HT-29 (cell line): ENCODE measurements at places on chromosomes 7 and 10.
A peak's percentile ranks its signal among the peaks of the same experiment; 100 is the strongest.

GRCh38 chr7:5594616-5595544 lies 171.2 kb upstream of the TNRC18 start:
- no peak for DNase-seq

DNA sequence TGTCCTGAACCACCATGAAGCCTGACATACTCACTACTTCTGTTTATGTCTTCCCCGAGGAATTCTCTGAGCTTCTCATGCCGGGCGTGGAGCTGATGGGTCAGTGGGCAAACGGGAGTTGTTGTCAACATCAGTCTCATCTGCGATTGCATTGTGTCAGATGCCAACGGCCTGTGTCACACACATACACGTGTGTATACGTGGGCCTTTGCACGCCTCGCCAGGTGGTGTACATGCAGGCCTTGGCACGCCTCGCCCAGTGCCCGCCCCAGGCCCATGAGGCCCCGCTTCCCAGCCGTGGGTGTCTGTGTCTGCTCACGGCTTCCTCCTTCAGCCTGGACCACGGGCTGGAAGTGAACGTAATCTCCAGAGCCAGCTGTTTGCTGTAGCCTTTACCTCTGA lies 7.5 kb upstream of the CSGALNACT2 start:
- DNase-seq = no peak

GRCh38 chr10:93488956-93489528 lies 6.9 kb upstream of the MYOF start:
- no peak for DNase-seq

DNA sequence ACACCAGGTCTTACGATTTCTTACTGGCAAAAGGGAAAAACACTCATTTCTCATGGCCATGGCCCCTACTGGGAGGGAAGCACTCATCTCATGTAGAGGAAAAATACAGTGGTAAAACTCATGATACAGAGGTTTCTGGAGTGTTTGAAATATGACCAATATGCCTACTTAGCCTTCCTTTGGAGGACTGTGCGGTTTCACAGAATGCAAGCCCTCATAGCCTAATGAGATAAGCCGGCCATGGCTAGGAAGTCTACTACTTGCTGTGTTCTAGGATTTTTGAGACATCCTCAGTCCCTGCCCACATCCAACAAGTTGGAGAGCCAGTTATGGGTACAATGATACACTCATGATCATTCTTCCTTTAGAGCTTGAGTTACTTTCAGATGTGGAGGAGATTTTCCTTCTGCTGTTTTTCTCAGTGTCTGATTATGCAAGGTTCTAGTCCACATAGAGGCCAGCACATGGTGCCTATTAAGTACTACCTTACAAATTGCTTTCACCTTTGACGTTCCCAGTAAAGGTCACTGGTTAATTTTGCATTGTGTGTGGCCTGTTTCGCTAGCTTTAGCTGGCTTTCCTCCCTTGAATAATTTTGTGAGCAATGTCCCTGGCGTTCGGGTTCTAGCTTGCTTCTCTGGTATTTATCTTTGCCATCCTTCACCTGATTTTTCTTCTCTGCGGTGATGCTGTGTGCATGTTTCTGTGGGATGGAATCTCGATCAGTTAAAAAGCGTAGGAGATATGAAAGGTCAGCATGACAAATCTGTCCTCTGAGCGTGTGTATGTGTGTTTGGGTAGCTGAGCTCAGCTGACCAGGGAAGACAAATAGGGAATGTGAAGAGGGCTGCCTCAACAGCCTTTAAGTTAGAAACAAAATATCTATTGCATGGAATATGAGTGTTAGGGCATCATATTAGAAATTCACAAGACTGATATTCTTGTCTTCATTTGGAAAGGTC lies 295.4 kb downstream of the LRMDA start:
- no peak for DNase-seq

DNA sequence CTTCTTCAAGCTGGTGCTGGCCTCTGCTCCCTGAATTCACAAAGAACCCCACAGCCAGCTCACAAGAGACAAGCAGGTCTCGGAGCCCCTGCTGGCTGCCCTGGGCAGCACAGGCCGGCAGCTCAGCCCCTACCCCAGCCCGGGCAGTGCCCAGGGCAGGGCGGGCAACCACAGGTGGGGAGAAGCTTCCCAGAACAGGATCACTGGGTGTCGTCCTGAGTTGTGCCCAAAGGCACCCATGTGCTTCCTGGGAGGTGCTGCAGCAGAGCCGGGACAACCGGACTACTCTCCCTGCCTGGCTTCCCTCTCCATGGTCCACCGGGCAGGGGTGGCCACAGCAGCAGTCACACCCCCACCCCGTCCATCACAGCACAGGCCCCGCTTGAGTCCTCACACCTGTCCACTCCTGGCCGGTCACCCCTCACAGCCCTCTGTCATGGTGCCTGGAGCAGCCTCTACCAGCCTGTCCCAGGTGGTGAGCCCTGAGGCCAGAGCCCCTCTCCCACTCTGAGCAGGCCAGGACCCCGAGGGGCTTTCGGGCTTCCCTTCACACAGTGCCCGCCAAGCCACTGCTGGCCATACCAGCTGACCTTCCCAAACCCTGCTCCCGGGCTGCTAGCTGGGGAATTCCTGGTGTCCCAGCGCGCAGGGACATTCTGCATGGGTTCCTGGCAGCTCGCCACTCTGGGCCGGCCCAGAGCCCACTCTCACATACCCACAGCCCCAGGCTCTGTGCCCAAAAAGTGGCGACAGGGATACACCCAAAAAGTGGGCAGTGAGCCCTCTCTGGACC lies 3.1 kb downstream of the RASGEF1A start:
- peak; percentile 36 for DNase-seq

DNA sequence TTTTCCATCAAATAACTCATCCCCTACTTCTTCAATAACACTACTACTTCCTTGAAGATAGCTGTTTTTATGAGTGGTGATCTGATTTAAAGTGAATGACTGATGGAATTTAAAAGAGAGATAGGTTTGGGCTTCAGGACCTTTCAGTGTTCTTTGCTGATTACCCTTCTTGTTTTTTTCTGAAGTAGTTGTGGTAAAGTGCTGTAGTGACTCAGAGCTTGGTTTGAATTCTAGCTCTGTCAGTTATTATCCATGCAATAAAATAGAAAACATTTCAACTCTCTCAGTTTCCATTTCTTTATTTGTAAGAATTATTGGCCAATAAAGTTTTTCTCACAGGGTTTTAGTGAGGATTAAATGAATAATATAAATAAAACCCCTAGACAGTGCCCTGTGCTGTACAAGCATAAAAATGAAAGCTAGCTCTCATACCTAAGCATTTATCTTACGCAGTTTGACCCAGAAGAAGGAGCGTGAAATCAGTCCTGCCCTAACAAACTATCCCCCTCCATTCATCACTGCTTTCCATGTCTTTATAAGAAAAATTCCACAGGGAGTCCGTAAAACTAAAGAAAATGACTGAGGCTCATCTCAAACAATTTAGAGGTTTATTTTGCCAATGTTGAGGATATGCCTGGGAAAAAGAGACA lies 25.1 kb upstream of the AKAP9 start:
- DNase-seq = no peak

DNA sequence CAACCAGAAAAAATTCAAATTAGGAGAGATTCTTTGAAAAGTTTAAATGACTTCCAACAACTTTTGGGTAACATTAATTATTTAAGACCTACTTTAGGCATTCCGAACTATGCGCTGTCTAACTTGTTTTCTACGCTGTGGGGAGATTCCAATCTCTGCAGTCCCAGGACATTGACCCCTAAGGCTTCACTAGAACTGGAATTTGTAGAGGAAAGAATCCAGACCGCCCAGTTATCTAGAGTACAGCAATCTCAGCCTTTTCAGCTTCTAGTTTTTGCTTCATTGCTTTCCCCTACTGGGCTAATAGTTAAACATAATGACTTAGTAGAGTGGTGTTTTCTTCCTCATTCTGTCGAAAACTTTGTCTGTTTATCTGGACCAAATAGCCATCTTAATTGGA lies 14.9 kb upstream of the DDC start:
- DNase-seq = no peak

GRCh38 chr7:18509481-18509880 lies 13.9 kb downstream of the HDAC9 start:
- DNase-seq = peak; percentile 22

- no peak for DNase-seq
Observed at GRCh38 chr10:11522821-11523245, 88.6 kb downstream of the USP6NL start.

DNA sequence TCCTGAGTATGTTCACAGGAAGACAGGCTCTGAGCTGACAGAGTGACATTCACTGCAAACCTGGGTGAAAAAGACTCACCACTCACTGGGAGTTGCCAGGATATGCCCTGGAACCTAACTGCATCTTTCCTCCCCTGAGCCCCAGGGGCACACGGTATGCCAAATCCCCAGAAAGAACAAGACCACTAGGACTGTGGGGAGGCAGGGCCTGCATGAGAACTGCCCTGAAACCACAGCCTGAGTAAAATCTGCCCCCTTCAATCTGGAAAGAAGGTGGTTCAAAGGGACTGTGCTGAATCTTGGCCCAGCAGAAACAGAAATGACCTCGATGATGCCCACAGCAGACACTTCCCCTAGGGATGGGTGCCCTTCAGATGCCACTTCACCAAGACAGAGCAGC lies 6.5 kb downstream of the FAM53B start:
- no peak for DNase-seq

DNA sequence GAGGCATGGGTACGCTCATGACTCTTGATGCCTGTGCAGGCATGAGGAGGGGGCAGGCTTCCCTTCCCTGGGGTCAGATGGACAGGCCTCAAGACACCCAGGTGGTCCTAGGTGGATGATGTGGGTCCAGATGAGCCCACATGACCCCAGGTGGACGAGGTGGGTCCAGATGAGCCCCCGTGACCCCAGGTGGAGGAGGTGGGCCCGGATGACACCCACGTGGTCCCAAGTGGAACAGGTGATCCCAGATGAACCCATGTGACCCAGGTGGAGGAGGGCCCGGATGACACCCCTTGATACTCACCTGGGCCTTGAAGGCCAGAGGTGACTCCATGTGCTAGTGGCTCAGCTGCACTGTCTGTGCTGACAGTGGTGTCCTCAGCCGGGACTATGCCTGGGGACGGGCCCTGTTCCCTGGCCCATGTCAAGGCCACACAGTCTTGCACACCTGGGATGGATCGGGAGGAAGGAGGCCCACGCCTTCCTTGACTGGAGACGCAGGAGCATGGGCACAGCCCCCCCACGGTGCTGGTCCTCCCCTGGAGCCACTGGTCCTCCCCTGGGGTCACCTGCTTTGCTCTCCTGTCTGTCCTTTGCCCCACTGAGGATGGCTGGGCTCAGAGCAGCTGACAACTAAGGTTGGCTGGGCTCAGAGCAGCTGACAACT lies 3.2 kb downstream of the PRAP1 start:
- no peak for DNase-seq

DNA sequence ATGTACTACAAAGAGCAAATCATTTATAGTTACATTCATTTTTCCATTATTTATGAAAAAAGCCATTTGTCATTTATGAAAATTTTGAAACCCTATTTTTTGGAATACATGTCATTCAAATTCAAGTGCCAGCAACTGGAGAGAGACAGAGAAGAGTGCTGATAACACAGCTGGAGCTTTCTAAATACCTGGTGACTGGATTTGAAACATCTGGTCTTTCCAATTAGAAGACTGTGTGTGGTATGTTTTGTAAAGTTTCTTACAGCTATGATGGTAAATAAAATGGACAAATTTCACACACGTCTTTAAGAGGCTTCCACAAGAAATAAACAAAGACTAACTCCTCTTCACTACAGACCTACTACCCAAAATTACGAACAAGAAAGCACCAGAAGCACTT lies 56.8 kb downstream of the CHCHD3 start:
- DNase-seq = no peak

GRCh38 chr10:7834262-7834661 lies 16.0 kb downstream of the TAF3 start:
- no peak for DNase-seq

DNA sequence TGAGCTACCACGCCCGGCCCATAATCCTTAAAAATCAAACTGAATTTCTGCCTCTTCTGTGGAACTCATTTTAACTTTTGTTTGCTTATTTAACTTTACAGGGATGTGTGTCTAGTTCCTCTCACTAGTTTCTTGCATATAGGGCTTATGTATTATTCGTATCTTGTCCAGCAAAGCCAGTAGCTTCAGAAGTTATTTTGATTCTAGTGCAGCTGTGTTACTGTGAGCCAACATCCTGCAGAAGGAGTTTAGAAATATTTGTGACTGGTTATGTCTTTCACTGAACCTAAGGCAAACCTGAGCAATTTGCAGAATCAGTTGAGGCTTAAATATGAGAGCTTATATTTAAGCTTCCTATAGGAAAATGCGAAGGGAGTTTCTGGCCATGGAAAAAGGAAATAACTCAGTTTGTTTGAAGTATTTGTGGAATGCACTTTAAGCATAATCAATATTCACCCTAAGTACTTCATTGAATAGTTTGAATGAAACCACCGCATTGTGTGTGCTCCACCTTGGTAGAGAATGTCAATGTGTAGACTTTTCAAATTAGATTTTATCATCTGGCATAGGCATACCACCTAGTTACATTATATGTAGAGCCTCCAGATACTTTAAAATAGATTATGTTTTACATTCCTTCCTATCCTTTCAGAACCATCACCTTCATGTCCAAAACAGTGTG lies 90.8 kb downstream of the MCU start:
- DNase-seq = peak; percentile 41

DNA sequence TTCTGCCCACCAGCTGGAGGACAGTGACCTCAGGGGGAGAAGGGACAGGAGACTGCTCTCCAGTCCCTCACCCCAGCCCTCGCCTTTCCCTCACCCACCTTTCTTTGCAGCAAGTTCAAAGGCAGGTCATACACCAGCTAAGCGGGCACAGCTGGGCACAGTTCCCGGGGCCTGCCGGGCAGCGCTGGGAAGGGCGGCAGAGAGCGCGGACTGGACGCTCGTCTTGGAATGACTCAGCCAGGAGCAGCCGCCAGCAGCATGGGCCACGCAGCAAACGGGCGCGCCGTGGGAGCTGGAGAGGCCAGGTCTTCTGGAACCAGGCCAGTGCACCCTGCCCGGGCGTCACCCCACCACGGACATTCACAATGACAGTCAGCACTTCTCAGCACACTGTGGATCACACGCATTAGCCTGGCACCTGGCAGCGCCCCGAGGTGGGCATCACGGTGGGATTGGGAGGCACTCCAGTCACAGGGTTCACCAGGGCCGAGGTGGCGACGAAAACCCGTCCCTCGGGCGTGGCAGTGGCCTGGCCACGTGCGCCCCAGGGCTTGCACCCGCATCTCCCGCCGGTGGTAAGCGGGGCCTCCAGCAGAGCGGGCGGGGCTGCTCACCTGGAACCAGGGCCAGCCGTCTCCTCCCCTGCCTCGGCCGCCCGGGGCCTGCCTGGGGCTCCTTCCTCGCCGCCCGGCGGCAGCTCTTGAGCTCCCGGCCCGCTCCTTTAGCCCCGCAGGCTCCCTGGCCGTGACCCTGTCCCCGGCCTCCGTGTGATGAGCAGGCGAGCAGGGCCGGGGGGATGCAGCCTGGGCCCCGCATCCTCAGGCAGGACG lies 29.0 kb upstream of the WDFY4 start:
- peak; percentile 65 for DNase-seq

GRCh38 chr10:121593281-121594075 lies 4.8 kb downstream of the FGFR2 start:
- DNase-seq = no peak

- DNase-seq = no peak
Observed at GRCh38 chr7:91194841-91195240, 69.4 kb upstream of the FZD1 start.

GRCh38 chr10:3969876-3970666 lies 185.1 kb upstream of the KLF6 start:
- peak; percentile 89 for DNase-seq
